ENCODE measurements at places on chromosomes 4 and X.

DNA sequence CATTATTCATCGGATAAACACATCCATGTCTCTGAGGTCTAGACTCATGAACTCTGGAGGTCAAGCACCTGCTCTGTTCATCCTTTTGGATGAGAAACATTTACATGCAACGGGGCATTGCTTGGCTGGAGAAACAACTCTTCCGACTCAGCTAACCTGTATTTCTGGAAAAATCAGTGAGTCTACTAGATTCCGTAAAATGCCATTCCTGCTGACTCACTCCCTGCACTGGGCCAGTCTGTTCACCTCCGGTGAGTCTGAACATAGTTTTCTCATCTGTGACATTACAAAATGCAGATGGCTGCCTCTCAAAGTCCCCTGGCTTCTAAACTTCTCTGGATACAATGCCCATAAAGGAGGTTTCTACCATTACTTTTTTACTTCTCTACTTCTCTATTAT lies 185.7 kb upstream of the HS3ST1 start:
- H3K27me3 ChIP-seq, result no peaks in the 10 kb centered on the region
- H3K4me3 ChIP-seq, result no peak overlapping the region

- no peaks in the 10 kb centered on the region for H3K36me3 ChIP-seq
- H3K27ac ChIP-seq, result no peak overlapping the region
- peaks cover 24% of the 10 kb centered on the region for H3K4me1 ChIP-seq
- H3K4me3 ChIP-seq, result no peak overlapping the region
These were observed 2.9 kb upstream of the TMEM164 start for GRCh38 chrX:110000000-110000399.

DNA sequence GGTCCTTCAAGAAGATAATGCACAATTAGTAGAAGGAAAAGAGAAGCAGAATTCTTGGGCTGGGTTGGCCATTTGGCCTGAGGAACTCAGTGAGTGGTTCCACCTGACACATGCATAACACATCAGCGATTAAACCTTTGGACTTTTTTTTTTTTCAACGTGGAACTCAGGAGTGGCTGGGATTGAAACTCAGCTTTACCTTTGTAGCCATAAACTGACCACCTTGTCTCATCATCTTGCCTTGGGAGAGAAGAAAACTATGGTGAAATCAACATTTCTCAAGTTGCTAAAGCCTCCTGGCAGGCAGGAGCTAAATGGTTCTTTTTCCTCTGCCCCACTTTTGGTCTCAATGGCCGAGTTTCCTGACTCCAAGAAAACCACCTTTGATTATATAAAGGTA lies 16.3 kb downstream of the PTTG2 start:
- H3K27ac ChIP-seq, result peak overlapping the region; percentile 90
- DNase-seq, result no peak
- H3K27me3 ChIP-seq, result no peaks in the 10 kb centered on the region
- peaks cover 5% of the 10 kb centered on the region for H3K4me1 ChIP-seq

GRCh38 chrX:10548688-10549087 lies 71.7 kb downstream of the MID1 start:
- peaks cover 18% of the 10 kb centered on the region for H3K4me1 ChIP-seq
- H3K27me3 ChIP-seq, result no peaks in the 10 kb centered on the region
- H3K36me3 ChIP-seq, result no peaks in the 10 kb centered on the region
- DNase-seq, result no peak
- no peak overlapping the region for H3K27ac ChIP-seq
- no peak overlapping the region for H3K4me3 ChIP-seq

GRCh38 chr4:165874791-165875371 lies 1.8 kb downstream of the TLL1 start:
- peaks cover 24% of the 10 kb centered on the region for H3K4me1 ChIP-seq
- H3K27me3 ChIP-seq, result peaks cover 5% of the 10 kb centered on the region
- peak overlapping the region; percentile 50 for H3K4me3 ChIP-seq
- no peak for DNase-seq
- H3K36me3 ChIP-seq, result no peaks in the 10 kb centered on the region
